ENCODE measurements at places on chromosomes 2 and 18.

GRCh38 chr2:198973181-198973580 lies 484.6 kb downstream of the SATB2 start:
- no peak for DNase-seq

GRCh38 chr2:37987098-37987775 lies 62.1 kb downstream of the RMDN2 start:
- no peak for DNase-seq

DNA sequence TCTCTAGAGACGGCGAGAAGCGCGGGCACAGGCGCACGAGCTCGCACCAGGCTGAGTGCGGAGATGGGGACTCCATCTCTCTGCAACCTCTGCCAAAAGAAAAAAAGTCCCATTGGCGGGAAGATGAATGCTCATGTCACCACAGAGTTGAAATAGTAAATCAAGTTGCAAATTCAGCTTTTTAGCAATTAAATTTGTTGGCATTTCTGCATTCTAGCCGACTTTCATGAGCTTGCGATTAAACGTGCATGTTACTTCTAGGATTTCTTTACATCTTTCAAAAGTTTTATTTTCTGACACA lies 588 bp downstream of the CHAC2 start:
- no peak for DNase-seq

GRCh38 chr18:3605954-3606443 lies 156.0 kb downstream of the TGIF1 start:
- no peak for DNase-seq

DNA sequence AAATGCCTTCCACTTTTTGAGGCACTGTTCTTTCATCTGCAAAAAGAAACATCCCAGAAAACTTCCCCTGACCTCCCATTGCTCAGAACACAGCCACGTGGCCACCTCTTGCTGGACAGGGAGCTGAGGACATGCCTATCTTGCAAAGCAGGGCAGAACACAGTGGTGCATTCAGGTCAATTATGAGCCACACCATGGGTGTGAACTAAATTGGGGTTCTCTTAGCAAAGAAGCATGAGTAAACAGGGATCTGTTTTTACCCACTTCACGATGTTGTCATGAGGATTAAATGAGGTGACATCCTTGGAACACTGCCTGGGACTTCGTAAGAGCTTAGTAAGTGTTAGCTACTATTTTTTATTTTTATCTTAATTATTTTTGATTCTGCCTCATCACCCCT lies 25.1 kb downstream of the BMP10 start:
- DNase-seq, result no peak

- no peak for DNase-seq
Measured at GRCh38 chr18:6564950-6565814, 150.5 kb upstream of the L3MBTL4 start.

DNA sequence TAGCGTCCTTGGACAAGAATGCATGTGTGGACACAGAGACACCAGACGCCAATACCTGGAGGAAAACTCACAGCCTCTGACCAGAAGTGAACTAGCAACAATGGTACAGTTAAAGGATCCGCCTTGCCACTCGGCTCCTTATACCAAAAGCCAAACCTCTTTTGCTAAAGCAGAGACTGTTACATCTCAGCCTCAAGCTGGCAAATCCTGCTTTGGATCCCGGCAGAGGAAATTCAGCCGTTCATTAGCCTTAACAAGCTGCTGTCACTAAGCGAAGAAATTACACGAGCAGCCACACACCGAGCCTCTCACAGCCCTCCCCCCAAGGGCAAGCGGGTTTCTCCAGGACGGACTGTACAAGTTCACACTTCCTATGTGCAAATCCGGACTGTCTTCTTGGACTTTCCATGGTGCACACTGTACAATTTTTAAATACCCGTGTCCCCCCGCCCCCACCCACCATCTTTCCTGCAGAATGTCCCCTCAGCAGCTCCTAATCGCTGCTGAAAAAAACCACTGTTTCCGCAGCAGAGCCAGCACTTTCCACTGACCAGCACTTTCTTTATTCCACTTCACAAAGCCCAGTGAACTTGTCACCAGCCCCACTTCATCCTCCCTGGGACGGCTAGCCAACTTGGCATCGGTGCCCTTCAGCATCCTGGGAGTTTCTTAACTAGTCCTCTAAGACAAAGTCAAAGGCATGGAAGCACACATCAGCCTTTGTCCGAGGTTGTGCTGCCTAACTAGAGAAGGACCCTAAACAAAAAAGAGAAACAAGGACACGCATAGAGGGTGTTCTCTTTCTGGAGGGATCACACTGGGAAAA lies 1.5 kb downstream of the KLF7 start:
- DNase-seq, result peak; percentile 46

DNA sequence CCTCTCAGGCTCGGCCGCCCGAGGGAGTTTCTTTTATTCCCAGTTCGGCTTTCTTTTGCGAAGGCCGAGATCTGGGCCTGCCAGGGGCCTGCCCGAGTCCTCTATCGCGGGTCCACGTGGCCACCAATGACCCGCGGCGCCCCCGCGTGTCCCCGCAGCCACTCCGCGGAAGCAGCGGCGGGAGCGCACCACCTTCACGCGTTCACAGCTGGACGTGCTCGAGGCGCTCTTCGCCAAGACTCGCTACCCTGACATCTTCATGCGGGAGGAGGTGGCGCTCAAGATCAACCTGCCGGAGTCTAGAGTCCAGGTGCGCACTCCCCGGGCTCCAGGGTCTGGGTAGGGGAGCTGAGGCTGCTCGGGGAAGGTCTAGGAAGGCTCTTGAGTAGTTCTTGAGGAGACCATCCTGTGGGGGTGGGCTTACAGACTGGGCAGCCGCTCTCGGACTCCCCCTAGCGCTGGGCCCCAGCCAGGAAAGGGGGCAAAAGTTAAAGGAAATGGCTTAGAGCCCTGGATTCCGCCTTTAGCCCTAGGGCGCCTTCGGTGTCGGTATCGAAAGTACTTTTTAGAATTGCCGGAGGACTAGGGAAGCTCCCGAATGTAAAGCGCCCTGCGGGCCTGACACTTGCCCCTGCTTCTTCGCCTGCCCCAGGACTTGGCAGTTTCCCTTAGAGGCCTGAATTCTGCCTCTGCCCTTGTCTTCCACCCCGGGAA lies 3.4 kb downstream of the OTX1 start:
- no peak for DNase-seq

- DNase-seq, result no peak
Measured at GRCh38 chr18:10686308-10686707, 160.5 kb downstream of the NAPG start.

DNA sequence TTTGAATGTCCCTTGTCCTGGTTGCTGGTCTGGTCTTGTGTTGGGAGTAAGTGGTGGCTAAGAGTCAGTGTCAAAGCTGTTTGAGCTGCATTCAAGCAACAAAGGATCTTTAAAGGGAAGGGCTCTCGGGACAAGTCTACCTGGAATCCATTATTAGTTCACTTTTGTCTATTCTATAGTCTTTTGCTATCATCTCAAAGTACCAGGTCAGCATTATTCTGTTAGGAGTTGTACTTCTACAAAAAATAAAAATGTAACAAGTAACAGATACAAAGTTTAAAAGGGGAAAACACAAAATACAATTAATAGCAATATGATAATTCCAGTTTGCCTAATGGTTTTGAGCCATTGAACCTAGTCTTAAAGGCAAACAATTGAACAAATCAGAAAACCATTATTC lies 317.9 kb downstream of the ZNF516 start:
- no peak for DNase-seq

- DNase-seq, result no peak
Measured at GRCh38 chr2:50018921-50019320, 864.6 kb upstream of the FSHR start.

DNA sequence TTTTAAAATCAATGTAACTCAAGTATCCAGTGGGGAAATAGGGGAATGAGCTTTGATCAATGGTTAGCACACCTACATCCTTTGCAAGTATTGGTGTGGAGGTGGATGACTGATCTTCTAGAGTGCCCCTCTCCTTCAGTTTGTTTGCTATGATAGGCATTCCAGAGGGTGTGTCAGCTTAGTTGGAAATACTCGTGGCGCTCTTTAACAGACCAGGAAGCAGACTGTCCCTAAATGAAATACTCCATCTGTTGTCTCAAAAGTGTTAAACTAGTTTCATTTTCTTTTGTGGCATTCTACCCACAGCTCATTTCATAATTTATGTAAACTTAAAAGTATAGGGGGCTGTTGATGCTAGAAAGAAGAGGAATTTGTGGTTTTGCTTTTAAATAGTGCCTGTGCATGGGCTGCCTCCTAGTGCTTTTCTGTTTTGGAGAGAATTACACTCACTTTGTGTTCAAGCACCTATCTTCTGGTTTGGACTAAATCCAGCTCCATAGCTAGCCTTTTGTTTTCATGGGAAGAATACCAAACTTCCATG lies 66.2 kb downstream of the STAT1 start:
- no peak for DNase-seq

DNA sequence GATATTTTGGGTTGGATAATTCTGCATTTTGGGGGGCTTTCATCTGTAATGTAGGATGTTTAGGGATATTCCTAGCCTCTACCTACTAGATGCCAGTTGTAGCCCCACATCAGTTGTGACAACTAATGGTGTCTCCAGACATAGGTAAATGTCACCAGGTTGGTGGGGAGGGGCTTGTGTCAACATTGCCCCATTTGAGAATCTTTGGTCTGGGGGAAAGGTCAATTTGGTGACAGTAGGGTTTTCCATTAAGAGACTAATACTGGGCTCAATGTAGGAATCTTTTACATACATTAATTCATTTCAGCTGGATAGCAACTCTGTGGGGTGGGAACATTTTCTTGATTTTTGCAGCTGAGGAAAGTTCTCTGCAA lies 6.6 kb upstream of the AFTPH start:
- DNase-seq, result no peak

DNA sequence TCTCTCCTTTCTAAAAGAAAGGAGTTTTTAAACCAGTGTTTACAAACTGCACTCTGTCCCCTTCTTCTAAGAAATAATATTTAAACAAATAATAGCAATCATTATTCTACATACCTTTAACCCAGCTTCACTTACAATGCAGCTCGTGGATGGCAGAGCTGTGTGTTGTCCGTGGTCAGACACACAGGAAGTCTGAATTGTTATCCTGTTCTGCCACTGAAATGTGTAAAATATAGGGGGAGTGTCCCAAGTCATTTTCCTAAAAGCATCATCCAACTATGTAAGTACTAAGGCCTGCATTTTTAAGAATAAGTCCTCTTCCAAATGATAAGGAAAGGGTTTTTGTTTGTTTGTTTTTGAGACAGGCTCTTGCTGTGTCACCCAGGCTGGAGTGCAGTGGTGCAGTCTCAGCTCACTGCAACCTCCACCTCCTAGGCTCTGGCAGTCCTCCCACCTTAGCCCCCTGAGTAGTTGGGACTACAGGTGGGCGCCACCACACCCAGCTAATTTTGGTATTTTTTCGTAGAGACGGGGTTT lies 2.7 kb upstream of the PPP4R1 start:
- DNase-seq, result no peak

DNA sequence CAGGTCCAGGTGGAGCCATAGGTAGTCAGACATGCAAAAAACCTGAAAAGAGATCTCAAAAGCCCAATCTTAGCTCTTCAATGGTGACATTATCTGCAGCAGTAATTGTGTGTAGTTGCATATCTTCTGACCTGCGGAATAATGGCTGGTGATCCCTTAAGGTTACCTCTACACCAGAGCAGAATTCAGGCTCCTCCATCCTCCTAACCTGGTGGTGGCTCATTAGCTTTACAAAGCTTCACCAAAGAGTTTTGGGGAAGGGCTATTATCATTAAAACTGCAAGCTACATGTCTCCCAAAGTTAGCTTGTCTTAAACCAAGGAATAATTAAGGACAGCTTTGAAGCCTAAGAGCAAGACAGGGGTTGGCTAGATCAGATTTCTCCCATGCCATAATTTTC lies 42.6 kb upstream of the CHST9 start:
- no peak for DNase-seq

DNA sequence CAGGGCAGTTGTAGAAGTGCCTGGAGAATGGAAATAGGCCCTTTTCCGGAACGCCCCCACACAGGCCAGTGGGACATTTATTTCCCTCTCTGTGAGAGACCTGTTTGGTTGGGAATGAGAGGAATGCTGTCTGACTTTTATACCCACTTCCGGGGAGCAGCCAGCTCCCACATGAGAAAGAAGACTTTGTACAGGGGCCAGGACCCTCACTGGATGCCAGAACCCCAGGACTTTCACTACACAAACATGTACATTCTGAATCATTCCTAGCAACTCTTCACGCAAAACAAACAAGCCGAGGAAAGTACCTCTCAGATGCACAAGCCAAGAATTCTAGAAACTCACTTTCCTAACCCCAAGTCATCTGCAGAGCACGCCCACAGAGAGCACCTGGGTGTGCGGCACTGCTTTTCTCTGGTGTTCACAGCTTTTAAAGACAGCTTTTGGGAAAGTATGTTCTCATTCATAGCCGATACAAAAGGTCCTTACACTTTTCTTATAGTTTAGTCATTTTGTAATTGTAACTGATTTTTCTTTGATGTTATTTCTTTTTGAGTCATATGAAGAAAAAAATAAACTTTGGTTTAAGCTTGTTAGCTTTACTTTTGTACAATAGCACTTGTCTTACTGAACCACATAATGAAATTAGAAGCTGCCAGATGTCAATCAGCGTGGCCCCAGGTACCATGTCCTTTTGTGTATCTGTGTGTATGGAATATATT lies 856.1 kb upstream of the ID2 start:
- no peak for DNase-seq

- no peak for DNase-seq
Measured at GRCh38 chr2:36886664-36887063, 79.7 kb downstream of the STRN start.

DNA sequence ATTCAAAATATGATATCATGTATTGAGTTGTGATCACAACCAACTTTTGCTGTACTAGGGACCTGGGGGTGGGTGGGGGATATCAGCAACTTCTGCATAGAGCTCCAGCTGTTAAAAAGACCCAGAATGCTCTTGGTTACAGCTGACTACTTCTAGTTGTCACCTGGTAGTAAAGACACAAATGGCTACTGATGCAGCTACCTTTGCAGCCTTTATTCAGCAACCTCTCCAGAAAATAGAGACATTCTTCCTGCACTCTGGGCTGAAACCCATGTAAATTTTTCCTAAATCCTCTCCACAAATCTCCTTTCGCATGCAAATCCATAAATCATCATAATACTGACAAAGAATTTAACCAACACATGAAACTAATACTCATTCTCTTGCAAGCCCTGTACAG lies 238.3 kb downstream of the TCF4 start:
- no peak for DNase-seq

- no peak for DNase-seq
Measured at GRCh38 chr2:68738906-68739594, 4.4 kb downstream of the ARHGAP25 start.

DNA sequence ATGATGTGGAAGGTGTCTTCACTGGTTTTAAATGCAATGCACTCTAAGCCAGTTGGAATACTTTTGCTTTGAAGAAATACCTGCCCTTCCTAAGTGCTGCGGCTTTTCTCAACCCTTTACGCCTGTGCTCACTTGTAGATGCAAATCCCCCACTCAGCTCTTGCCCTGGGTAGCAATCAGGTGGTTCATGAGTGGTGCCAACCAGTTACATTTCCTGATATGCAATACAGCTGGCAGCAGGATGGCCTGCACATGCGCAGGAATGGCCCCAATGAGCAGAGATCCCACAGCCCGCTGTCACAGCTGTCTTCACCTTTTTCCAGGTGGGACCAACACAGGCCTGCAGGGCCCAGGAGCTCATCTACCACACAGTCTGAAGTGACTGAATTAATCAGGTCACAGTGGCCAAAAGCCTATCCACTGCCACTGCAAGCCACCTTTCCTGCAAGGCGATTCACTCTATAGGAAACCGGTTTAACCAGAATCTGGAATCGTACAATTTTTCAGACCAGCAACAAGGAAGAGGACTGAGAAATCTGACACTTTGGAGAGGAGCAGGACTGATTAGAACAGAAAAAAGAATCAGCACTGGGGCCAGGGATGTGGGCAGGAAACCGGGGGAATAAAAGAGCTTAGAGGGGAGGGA lies 247.8 kb downstream of the MYT1L start:
- DNase-seq, result no peak
